ENCODE measurements at places on chromosomes 4 and X. TPM values are rescaled to one million over a fixed set of nuclear protein-coding genes. Genes with fewer than 3 reads are reported as not detected.

DNA sequence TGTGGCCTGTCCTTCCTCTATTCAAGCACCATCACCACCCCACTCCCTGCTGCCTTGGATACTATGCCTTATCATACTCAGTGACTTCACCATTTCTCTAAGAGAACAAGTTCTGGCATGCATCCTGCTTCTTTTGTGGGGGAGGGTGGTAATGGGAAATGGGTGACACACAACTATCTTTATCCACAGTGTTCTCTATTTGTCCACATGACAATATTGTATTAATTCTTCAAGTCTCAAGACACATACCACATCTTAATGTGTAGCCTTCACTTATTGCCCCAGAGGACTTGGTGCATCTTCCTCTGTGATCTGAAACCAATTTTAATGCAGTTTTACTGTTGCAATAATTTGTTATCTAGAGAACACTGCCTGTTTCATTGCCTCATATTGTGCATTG, 29.3 kb upstream of the UGT2B7 start:
- DNase-seq: no peak

DNA sequence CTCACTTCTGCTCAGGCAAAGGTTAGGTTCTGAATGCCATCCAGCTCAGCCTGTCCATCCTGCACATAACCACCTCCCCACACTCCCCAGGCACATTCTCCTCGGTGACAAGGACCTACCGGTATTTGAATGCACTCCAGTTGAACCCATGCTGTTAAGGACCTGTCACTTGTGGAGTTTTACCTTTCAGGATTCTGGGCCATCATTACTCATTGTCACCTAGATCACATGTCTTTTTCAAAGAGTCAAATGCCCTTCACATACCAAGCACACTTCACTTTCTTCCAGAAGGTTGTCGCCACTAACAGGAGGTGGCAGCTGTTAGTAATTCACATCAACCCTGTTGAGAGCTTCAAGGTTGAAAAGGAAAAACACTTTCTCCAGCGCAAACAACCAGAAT, 218.3 kb downstream of the SOWAHB start:
- no peak for DNase-seq

GRCh38 chrX:148536961-148537360, 36.5 kb downstream of the AFF2 start:
- no peak for DNase-seq

GRCh38 chr4:113586072-113586471, 175.5 kb downstream of the CAMK2D start:
- DNase-seq: no peak

GRCh38 chrX:123993904-123994635, 32.6 kb downstream of the STAG2 start:
- no peak for DNase-seq

DNA sequence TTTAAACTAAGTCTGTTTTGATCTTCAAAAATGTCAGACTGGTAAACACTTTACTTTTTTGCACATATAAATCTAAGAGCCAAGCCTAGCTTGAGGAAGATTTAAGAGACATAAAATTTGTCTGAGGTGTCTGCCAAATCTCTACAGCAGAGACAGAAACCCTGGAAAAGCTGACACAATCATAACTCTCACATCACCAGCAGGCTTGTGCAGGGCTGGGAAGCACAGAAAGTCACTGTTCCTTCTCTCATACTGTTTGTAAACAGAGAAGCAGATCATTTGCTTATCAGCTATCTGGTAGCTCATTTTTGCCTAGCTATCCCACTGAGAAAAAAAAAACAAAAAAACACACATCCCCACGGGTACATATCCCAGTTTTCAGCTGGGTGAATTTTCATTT, 7.0 kb downstream of the ENOX2 start:
- no peak for DNase-seq

- no peak for DNase-seq
These were observed 1304.0 kb downstream of the FAM133A start for GRCh38 chrX:94977986-94978385.

DNA sequence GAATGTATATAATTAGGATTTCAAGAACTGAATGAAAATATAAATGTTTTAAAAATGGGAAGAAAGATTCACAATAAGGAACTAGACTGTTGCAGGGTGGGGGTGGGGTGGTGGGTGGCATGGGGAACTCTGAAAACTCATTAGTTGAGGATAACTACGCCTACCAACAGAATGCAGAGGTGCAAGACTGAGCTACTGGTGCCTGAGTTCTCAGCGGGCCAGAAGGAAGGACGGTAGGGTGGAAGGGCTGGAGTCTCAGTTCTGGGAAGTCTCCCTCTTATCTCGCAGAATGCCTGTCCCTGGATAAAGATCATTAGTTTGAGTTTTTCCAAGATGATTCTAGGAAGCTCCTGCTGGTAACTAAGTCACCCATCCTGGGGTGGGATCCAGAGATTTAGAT, 1.3 kb upstream of the SOD3 start:
- no peak for DNase-seq

Gene DAPP1
- total RNA-seq: 29.0 TPM

Gene UGT2B15
- total RNA-seq: not detected
